Stimulated activated CD4-positive, alpha-beta T cell treated with anti-CD3 and anti-CD28 coated beads, TNF-alpha, amount 100 ng/mL, for 1 hour (primary cell): ENCODE measurements at places on chromosomes 1 and 21.

DNA sequence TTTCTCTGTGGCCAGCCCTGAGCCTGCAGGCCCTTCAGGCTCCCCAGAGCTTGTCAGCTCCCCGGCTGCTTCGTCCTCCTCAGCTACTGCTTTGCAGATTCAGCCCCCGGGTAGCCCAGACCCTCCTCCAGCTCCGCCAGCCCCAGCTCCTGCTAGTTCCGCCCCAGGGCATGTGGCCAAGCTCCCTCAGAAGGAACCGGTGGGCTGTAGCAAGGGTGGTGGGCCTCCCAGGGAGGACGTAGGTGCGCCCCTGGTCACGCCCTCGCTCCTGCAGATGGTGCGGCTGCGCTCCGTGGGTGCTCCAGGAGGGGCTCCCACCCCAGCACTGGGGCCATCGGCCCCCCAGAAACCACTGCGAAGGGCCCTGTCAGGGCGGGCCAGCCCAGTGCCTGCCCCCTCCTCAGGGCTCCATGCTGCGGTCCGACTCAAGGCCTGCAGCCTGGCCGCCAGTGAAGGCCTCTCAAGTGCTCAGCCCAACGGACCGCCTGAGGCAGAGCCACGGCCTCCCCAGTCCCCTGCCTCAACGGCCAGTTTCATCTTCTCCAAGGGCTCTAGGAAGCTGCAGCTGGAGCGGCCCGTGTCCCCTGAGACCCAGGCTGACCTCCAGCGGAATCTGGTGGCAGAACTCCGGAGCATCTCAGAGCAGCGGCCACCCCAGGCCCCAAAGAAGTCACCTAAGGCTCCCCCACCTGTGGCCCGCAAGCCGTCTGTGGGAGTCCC, 45.4 kb downstream of the YARS1 start:
- DNase-seq, result no peak

GRCh38 chr1:192749349-192749748, 59.5 kb upstream of the RGS2 start:
- no peak for DNase-seq

DNA sequence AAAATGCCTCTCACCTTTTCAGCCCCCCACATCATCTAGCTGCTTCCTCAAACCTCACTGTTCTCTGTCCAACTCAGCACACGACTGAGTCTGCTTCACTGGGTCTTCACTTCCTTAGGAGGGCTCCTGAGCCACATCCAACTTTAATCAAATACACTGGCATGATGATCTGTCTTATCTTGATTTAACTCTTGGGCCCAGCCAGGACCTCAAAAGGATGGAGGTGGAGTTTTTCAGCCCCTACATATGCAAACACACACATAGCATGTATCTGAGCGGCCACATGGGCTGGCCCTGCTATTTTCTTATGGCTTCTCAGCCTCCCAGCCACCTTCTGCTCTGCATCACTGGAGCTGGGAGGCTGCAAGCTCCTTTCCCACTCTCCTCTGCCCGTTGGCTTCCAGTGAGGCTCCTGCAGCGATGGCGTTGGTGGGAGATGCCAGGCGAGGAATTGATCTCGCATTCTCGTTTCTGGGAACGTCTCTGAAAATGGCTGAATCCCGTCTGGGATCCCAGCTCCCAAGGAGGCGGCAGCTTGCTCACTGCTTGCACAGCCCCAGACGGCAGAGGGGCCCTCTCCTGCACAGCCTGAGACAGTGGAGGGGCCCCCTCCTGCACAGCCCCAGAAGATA, 1.8 kb upstream of the PRXL2B start:
- DNase-seq, result no peak

GRCh38 chr1:227779685-227780084, 35.8 kb upstream of the PRSS38 start:
- no peak for DNase-seq

DNA sequence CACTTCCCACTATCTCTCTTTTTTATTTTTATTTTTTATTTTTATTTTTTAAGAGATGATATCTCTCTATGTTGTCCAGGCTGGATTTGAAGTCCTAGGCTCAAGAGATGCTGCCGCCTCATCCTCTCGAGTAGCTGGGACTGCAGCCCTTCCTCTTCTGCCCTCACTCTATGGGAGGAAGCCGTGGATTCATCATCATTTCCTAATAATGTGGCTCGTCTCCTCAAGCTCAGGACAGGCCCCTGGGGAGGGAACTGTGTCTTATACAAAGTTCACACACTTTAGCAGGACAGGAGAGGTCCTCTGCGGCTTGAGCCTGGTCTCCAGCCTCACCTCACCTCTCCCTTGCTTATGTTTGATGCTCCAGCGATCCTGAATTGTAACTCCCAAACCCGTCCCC, 16.5 kb upstream of the IFFO2 start:
- DNase-seq, result no peak
